ENCODE measurements at places on chromosomes 1 and 21. TPM values are rescaled to one million over a fixed set of nuclear protein-coding genes. Genes with fewer than 3 reads are reported as not detected.
A peak's percentile ranks its signal among the peaks of the same experiment; 100 is the strongest.

DNA sequence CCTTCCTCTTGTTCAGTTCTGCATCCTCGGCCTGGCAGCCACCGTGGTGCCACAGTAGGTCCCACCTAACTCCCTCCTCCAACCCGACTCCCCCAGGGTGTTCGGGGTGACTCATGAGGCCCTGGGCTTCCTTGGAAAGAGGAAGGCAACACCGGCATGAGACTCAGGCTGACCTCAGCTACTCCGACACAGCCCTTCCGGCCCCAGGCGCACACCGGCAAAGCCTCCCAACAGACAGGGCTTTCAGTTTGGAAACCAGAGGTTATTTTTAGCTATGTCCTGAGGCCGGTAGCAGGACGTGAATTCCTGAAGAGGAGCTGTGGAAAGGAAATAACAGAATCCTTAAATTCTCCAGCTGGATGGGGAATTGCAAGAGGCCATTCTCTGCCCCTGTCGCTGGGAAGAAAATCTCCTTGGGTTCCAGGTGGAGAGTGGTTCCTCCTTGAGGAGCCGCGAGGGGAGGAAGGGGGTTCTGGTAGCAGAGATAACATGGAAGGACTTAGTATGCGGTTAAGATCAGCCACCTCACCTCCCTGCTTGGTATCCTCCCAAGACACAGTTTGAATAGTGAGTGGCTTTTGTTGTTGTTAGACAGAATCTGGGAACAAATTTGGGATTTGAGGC is 24.4 kb downstream of the PLXNA2 start:
- peaks cover 5% of the 10 kb centered on the region for H3K36me3 ChIP-seq
- H3K27ac ChIP-seq = peak overlapping the region; percentile 88
- H3K4me3 ChIP-seq = no peak overlapping the region
- peaks cover 10% of the 10 kb centered on the region for H3K4me1 ChIP-seq

GRCh38 chr1:226825746-226826100 is 44.7 kb upstream of the PSEN2 start:
- H3K4me3 ChIP-seq = no peak overlapping the region
- H3K4me1 ChIP-seq = no peaks in the 10 kb centered on the region
- H3K36me3 ChIP-seq = no peaks in the 10 kb centered on the region
- no peak overlapping the region for H3K27ac ChIP-seq
- no peak for DNase-seq

- H3K4me3 ChIP-seq = no peak overlapping the region
- no peaks in the 10 kb centered on the region for H3K27me3 ChIP-seq
- H3K27ac ChIP-seq = no peak overlapping the region
- H3K4me1 ChIP-seq = no peaks in the 10 kb centered on the region
- no peaks in the 10 kb centered on the region for H3K36me3 ChIP-seq
- peak; percentile 62 for DNase-seq
These were observed 10.1 kb downstream of the CFAP45 start for GRCh38 chr1:159889821-159890252.

DNA sequence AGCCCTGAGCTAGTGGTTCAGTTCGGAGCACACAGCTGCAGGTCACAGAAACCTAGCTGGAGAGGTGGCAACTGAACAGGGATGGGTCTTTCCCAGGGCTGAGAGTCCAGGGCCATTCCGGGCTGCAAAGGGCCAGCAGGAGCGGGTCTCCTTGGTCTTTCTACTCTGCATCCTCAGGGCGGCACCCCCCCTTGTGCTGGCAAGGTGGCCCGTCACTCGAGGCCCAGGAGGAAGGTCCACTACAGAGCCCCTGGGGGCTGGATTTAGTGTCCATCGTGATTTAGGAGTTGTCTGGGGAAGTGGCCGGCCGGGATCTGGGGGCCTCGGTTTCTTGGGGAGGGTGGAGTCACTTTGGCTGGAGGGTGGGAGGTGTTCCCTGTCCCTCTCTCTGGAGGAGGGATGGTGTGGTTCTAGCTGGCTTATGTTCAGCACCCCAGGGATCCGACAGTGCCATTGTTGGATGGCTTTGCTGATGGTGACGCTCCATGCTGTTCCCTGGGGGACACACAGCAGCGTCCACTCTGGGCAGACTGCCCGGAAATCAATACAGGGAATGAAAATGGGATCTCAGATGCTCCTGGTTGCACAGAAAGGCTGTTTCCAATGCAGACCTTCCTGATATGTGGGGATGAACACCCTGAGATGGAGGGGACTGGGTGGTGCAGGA is 64.4 kb downstream of the UMODL1 start:
- no peaks in the 10 kb centered on the region for H3K4me1 ChIP-seq
- peak; percentile 43 for DNase-seq
- H3K4me3 ChIP-seq = no peak overlapping the region
- H3K27ac ChIP-seq = no peak overlapping the region
- no peaks in the 10 kb centered on the region for H3K36me3 ChIP-seq

GRCh38 chr21:37940691-37941090 is 24.4 kb upstream of the KCNJ6 start:
- no peak for DNase-seq
- H3K4me3 ChIP-seq = no peak overlapping the region
- no peaks in the 10 kb centered on the region for H3K27me3 ChIP-seq
- no peaks in the 10 kb centered on the region for H3K4me1 ChIP-seq
- no peaks in the 10 kb centered on the region for H3K36me3 ChIP-seq

- no peaks in the 10 kb centered on the region for H3K4me1 ChIP-seq
- peak; percentile 69 for DNase-seq
- H3K27ac ChIP-seq = peak overlapping the region; percentile 19
- H3K36me3 ChIP-seq = no peaks in the 10 kb centered on the region
These were observed 698 bp downstream of the MOV10 start for GRCh38 chr1:112674986-112675727.

GRCh38 chr1:2425892-2426291 is 13.5 kb upstream of the PEX10 start:
- no peak overlapping the region for H3K4me3 ChIP-seq
- no peaks in the 10 kb centered on the region for H3K36me3 ChIP-seq
- no peak for DNase-seq
- H3K4me1 ChIP-seq = no peaks in the 10 kb centered on the region

GRCh38 chr1:107110326-107110725 is 30.5 kb upstream of the NTNG1 start:
- H3K27ac ChIP-seq = no peak overlapping the region
- no peaks in the 10 kb centered on the region for H3K27me3 ChIP-seq
- no peak for DNase-seq
- no peak overlapping the region for H3K4me3 ChIP-seq
- no peaks in the 10 kb centered on the region for H3K36me3 ChIP-seq

GRCh38 chr1:189899686-189900425 is 577.8 kb downstream of the BRINP3 start:
- H3K4me3 ChIP-seq = no peak overlapping the region
- no peak for DNase-seq
- H3K36me3 ChIP-seq = no peaks in the 10 kb centered on the region
- H3K4me1 ChIP-seq = no peaks in the 10 kb centered on the region
- H3K27ac ChIP-seq = no peak overlapping the region
- H3K27me3 ChIP-seq = no peaks in the 10 kb centered on the region

DNA sequence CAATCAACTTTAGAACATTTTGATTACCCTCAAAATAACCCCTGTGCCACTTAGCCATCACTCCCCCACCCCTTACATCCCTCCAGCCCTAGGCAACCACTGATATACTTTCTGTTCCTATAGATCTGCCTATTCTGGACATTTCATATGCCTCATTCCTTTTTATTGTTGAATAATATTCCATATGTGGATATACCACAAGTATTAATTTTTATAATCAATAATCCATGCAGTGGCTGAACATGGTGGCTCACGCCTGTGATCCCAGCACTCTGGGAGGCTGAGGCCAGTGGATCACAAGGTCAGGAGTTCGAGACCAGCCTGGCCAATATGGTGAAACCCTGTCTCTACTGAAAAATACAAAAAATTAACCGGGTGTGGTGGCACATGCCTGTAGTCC is 20.1 kb upstream of the MED18 start:
- DNase-seq = no peak
- no peaks in the 10 kb centered on the region for H3K4me1 ChIP-seq
- H3K36me3 ChIP-seq = no peaks in the 10 kb centered on the region
- H3K4me3 ChIP-seq = no peak overlapping the region

- H3K27me3 ChIP-seq = no peaks in the 10 kb centered on the region
- H3K36me3 ChIP-seq = no peaks in the 10 kb centered on the region
- no peak overlapping the region for H3K27ac ChIP-seq
- H3K4me3 ChIP-seq = no peak overlapping the region
- H3K4me1 ChIP-seq = no peaks in the 10 kb centered on the region
These were observed 185.1 kb upstream of the GREM2 start for GRCh38 chr1:240797050-240797449.

DNA sequence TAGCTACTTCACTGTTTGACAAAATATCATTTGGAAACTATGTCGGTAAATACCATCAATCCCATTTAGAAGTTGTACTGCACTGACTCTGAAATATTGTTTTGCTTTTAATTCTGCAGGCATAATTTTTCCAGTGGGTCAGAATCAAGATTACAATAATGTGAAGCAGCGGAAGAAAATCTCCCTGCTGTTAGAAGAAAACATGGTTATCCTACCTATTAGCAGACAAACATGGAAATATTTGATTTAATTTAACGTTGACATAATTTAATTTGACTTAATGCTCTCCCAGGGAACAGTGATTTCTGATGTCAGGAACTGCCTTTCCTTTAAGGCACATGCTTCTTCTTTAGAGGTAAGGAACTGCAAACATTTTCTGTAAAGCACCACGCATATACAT is 634.0 kb downstream of the LTN1 start:
- DNase-seq = no peak
- H3K27ac ChIP-seq = no peak overlapping the region
- H3K36me3 ChIP-seq = no peaks in the 10 kb centered on the region
- H3K4me3 ChIP-seq = no peak overlapping the region
- H3K27me3 ChIP-seq = no peaks in the 10 kb centered on the region

GRCh38 chr1:193183019-193183627 is 3.3 kb downstream of the B3GALT2 start:
- no peaks in the 10 kb centered on the region for H3K27me3 ChIP-seq
- peaks cover 12% of the 10 kb centered on the region for H3K4me1 ChIP-seq
- H3K36me3 ChIP-seq = no peaks in the 10 kb centered on the region
- H3K27ac ChIP-seq = no peak overlapping the region
- H3K4me3 ChIP-seq = no peak overlapping the region
- no peak for DNase-seq

Gene PAX7
- not detected for total RNA-seq

Gene WDR47
- total RNA-seq = 24.1 TPM

Gene RGSL1
- total RNA-seq = not detected

Gene CYP4Z1
- 1.0 TPM for total RNA-seq

Gene PCBP3
- 7.0 TPM for total RNA-seq

Gene NBPF20
- total RNA-seq = 3.2 TPM

Gene RGS13
- total RNA-seq = 0.71 TPM

Gene ZRANB2
- total RNA-seq = 91.8 TPM

Gene DYNLT4
- total RNA-seq = 0.81 TPM
